AG04449 (cell line): ENCODE measurements at places on chromosomes 1 and 21.

GRCh38 chr1:98557895-98558294 is 103.6 kb upstream of the SNX7 start:
- DNase-seq, result no peak

GRCh38 chr1:15177710-15178166 is 24.2 kb downstream of the TMEM51 start:
- DNase-seq, result no peak

- DNase-seq, result no peak
These were observed 159.1 kb upstream of the RAB4A start for GRCh38 chr1:229111703-229112319.

- no peak for DNase-seq
These were observed at the start of gene CD52 for GRCh38 chr1:26317612-26318337. CD52 (plus strand) TSS chr1:26317958; CDS start chr1:26318018, 60 bp downstream.

- DNase-seq, result peak; percentile 82
These were observed 277.8 kb downstream of the LTN1 start for GRCh38 chr21:28714777-28715464.

DNA sequence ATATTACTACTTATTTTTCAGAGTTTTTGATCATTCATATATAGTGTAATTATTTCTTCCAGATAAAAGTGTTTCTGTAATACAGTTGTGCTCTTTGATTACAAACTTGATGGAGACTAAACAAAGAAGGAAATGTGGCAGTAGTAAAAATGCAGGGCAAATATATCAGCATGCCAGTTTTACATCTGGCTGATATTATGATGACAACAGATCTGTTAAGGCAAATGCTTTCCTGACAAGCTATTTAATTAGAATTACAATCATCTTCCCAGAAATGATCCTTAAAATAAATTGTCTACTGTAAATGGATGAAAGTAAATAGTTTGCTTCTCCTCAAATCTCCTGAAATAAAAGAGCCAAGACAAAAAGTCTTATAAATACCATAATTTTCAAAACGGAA is 1659.8 kb downstream of the BRINP3 start:
- DNase-seq, result no peak

DNA sequence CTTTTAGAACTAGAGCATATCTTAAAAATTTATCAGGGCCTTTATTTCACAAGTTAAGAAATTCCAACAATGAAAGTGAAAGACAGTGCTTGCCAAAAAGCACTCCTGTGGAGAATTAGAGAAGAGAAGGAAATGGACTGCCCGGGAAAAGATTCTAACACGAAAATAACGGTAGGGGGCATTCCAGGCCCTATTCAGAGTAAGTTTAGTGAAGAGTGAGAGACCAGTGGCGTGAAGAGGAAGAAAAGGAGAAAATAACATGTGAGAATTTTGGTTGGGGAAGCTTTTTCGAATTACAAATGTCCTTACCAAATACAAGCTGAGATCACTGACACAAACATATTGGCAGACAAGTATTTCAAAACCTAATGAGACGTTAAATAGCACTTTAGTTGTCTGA is 38.4 kb upstream of the RBM34 start:
- DNase-seq, result no peak

GRCh38 chr1:8059161-8059622 is 33.1 kb upstream of the ERRFI1 start:
- peak; percentile 95 for DNase-seq

GRCh38 chr1:113784104-113784779 is 25.0 kb upstream of the PHTF1 start:
- no peak for DNase-seq

- no peak for DNase-seq
These were observed 11.8 kb upstream of the TMEM240 start for GRCh38 chr1:1552263-1552639.

GRCh38 chr1:232597721-232598120 is 32.2 kb downstream of the SIPA1L2 start:
- no peak for DNase-seq

- no peak for DNase-seq
These were observed 69.3 kb downstream of the MAN1A2 start for GRCh38 chr1:117436513-117436912.

DNA sequence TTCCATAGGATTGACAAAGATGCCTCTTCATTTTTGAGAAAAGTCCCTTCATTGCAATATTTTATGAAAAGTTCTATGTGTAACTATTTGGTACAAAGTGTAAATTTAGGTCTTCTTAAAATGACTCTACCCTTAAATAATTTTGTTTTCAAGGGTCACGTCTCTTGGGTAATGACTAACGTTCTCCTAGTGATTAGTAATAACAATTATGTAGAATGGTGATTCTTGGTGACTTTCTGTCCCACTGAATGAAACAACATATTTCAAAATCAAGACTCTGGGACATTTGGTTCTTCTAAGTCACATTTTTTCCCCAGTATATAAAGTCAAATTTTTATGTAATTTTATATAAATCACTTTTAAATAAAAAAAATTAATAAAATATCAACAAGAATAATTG is 277.5 kb upstream of the ADAMTS5 start:
- no peak for DNase-seq

DNA sequence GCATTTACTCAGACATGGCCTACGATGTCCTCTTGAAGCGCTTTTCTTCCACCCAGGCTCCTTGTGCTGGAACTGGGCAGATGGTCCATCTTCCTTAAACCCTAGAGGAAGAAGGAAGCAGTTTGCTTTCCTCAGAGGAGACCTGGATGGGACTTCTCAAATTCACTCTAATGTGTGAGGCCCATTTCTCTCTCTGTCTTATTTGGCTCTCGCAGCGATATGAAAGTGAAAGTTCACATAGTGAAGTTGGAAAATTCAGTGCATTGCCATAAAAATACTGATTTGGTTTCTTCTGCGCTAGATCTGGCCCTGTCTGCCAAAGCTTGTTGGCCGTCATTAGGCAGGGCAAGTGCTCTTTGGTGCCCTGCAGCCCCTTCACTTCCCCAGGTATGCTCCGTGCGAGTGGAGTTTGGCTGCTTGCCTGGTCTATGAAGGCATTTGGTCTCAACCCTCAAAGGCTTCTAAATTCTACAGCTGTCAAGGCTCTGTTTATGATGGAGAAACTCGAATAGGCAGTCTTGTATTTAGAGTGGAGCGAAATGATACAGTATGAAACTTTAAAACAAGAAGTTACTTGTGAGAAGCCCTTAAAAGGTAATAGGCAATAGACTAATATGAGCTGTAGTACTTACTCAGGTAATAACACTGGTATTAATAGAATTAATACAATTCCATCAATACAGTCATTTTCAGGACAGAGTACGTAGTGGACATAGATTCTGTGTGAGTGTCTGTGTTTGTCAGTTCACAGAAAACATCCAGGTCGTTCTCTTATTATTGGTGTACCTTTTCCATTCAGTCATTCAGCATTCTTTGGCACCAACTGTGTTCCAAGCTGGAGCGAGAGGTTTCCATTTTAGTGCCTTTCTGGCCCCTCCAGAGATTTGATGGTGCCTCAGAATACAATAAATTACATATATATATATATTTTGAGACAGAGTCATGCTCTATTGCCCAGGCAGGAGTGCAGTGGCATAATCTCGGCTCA is 20.5 kb downstream of the SZRD1 start:
- no peak for DNase-seq

GRCh38 chr1:119680723-119681122 is 31.0 kb upstream of the PHGDH start:
- DNase-seq, result no peak

GRCh38 chr1:20367116-20367585 is 76.5 kb downstream of the VWA5B1 start:
- DNase-seq, result no peak
